ENCODE measurements at places on chromosomes 5 and 9.

DNA sequence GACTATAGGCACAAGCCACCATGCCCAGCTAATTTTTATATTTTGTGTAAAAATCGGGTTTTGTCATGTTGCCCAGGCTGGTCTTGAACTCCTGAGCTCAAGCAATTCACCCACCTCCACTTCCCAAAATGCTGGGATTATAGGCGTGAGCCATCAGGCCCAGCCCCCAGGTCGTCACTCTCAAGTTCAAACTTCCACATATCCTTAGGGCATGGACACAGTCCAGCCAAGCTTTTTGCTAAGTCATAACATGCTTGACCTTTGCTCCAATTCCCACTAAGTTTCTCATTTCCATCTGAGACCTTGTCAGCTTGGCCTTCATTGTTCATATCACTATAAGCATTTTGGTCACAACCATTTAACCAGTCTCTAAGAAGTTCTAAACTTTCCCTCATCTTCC, 43.9 kb upstream of the ARAP3 start:
- no peak for DNase-seq

GRCh38 chr5:9977070-9977469, 272.6 kb downstream of the ATPSCKMT start:
- DNase-seq: no peak

- no peak for DNase-seq
Observed at GRCh38 chr9:16000811-16001210, 448.0 kb downstream of the CCDC171 start.

DNA sequence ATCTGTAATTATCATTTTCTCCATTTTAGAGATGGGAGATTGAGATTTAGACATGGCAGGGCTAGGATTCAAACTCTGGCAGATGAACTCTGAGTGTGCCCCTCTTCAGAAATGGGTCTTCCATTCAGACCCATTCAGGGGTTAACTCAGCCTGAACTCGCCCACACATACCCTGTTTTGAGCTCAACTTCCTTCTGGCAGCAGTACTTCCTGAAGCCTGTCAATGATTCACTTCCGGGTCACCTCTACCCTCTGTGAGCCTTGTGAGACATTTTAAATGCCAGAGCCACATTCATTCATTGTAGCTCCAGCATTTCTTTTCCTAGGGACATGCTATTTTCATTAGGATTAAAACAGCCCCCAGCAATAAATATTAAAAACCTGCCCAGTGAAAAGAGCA, 209.3 kb upstream of the SLC24A2 start:
- DNase-seq: no peak

DNA sequence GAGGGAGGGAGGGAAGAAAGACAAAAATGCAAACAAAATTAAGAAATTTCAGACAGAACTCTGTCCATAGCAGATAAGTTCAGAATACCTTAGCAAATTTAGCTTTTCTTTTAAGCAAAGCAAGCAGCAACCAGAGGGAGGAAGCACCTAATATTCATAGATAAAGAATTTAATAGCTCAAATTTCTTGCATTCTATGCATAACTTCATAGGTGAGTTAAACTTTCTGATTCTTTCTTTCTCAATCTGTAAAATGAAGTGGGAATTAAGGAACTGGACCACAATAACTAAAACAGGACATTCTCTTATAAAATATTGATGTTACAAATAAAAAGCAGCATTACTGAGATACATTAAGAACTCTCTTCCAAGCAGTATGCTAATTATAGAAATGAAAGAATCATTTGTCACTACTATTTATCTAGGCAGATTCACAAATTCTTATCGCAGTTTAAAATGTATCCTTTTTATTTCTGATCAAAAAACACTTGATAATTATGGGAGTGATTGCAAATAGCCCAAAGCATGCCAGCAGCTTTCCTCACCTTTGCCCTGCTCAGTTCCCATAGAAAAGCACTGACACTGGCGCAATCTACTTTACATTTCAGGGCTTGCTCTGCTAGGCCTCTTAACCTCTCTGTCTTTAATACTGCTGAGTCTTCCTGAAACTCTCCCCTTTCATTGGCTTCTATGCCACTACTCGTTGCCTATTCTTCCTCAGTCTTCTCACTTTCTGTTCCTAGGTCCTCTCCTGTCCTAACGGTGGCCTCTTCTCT, 341.8 kb downstream of the PIK3R1 start:
- DNase-seq: no peak

GRCh38 chr5:141521244-141521781, 32.4 kb downstream of the PCDHGC5 start:
- DNase-seq: no peak

- no peak for DNase-seq
Observed at GRCh38 chr9:24413651-24414050, 132.0 kb downstream of the IZUMO3 start.

DNA sequence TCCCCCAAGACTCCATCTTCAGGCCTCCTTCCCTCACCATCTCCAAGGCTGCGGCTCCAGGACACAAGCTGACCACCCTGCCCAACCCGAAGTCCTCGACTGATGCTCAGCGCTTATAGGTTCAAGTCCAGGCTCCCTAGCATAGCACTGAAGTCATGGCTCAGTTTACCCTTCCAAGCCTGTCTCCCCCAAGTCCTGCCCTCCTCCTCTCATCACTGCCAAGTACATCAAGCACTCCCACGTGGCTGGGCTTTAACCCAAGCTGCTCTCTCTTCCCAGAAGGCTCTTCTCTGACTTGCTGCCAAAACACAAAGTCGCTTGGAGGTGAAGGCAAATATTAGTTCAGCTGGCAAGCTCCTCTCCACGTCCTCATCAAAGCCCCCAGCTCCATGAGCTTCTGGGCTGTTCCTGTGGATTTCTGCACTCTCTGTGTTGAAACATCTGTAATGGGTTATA, 22.1 kb upstream of the MARCHF6 start:
- DNase-seq: no peak

GRCh38 chr5:138954257-138955012, 79.3 kb upstream of the LRRTM2 start:
- DNase-seq: peak; percentile 71

DNA sequence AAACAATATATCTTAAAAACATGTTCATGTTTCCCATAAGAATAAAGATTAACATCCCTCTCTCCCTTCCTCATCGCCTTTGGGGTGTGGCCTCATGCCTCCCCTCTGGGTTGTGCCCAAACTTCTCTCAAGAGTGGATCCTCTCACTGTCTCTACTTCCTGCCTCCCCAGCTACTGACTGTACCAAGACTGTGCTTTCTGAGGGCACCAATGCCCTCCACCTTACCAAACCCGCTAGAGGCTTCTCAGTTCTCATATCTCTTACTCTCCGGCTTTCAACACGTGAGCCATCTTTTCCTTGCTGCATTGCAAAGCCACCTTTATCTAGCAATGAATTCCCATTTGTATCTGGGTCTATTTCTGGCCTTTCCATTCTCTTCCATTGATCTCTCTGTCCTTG, 34.4 kb upstream of the KCNIP1 start:
- no peak for DNase-seq

DNA sequence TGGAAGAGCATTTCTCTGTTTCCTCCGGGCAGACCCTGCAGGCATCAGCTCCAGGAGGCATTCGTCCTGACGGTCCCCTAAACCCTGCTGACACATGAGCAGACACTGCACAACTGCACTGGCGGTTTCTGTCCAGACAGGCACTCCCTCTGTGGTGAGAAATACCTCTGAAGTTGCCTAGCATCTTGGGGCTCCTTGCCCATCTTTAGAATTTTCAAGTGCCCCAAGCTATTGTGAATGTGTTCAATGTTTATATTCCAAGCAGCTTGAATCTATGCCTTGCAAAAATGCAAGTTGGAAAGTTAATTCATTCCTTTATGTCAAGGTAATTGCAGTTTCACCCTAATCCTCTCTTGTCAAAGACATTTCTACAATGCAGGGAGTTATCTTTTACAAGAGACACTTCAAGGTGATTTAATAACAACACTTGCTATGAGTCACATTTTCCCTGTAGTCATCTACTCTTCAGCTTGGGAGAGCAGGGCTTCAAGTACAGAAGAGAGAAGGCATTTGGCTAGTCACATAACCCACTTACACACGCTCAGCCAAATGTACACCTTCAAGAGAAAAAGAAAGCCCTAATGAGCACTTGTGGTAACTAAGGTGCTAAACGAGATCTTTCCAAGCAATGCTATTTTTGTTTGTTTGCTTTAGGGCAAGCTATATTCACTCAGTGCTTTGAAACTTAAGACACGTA, 302.5 kb downstream of the MLLT3 start:
- DNase-seq: peak; percentile 23

DNA sequence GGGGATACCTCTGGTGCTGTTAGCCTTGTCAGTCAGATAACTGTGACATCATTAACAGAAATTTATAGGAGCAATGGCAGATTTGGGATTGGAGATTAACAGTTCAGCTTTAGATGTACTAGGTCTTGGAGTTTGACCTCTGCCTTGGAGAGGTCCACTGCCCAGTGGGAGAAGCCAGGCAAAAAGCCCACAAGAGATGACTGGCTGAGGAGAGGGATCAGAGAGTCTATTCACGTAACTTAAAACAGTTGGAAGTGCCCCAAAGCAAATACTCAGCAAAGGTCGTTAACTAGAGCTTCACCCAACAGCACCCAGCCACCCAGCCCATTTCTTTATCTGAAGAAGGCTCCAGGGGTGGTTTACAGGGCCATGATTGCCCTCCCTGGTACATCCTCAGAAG, 232.7 kb upstream of the PPP1R2B start:
- no peak for DNase-seq

DNA sequence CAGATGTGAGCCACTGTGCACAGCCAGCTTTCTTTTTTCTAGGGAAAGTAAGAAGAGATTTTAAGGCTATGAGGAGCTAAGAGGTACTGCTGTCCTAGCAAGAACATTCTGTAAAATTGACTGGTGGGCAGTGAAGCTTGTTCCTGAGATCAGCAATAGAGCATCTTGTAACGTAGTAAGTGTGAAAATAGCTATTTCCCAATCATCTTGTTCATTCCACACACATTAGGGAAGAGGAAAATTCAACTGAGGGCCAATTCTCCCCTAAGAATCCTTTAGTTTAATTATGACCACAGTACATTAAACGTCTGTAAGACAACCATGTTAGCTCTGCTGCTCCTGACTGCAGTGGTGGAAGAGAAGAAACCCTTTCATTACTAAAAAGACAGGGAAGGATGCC, 246.2 kb downstream of the EFNA5 start:
- no peak for DNase-seq

DNA sequence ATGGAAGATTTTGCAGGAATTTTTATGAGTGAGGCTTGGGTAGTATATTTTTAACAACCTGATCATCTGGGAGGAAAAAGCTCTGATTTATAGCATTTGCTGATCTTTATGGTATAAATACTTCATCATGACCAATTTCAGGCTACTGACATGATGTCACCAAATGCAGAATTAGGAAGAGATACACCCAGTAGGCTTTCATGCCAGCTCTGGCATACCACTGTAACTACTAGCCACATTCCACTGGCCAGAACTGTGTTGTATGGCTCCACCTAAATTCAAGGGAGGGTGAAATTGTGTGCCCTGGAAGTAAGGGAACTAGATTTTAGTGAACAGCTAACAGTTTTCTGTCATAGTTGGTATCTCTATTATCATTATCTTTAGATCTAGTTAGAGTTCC, 17.6 kb downstream of the AP3S1 start:
- no peak for DNase-seq

GRCh38 chr5:59420596-59420995, 472.9 kb downstream of the PDE4D start:
- DNase-seq: no peak

- DNase-seq: peak; percentile 42
Observed at GRCh38 chr5:169125571-169125970, 175.4 kb downstream of the SLIT3 start.

DNA sequence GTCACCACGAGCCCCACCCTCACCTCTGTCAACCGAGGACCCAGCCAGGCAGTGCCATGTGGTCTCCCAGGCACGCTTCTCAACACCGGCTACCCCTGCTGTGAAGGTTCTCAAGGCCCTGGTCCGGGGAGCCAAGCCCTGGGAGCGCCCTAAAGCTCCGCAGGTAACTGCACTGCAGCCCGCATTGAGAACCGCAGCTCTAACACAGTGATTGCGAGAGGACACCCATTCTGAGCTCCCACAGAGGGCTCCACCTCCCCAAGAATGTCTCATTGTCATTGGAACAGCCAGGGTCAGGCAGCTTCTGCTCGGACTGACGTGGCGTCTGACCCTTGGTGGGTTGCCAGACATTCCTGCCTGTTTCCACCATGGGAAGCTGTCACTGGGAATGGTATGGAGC, 88.3 kb downstream of the ANKRD33B start:
- DNase-seq: no peak

DNA sequence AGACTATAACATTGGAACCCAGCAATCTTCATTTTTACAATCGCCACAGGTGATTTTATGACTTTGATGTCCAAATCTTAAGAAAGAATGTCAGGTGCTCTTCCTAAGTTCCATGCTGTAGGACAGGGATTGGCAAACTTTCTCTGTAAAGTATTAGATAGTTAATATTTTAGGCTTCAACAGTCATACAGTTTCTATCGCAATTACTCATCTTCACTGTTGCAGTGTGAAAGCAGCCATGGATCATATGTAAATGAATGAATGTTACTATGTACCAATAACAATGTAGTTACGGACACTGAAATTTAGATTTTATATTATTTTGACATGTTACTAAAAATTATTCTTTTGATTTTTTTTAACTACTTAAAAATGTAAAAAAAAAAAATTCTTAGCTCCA, 169.7 kb downstream of the DTWD2 start:
- DNase-seq: no peak

DNA sequence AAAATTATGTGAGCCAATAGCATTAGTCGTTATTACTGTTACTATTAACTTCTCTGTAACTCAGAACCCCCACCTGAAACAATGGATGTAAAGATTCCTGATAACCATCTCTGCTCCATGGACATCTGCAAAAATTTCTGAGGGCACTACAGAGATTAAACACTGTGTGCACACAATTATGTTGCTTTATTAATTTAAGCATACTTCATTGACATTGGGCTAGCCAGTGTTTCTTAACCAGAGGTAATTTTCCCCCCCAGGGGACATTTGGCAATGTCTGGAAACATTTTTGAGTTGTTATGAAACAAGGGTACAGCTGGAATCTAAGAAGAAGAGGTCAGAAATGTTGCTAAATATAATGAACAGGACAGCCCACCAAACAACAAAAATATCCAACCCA, 19.3 kb downstream of the SLIT3 start:
- no peak for DNase-seq

GRCh38 chr9:108815156-108815555, 40.6 kb downstream of the ACTL7B start:
- peak; percentile 38 for DNase-seq

DNA sequence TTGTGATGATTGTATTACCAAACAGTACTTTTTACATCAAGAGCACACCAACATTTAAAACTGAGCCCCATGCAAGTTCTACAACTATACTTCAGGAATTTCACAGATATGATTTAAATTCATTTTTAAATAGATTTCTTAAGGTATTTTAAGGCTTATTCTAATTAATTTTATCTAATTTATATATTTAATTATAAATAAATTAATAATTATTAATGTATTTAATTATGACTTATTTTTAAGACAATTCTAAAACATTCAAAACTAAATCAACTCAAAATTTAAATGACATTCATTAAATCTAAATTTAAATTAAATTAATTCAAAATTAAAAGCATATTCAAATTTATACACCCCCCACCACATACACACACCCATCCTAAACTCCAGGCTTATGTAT, 299.2 kb downstream of the NFIB start:
- no peak for DNase-seq

GRCh38 chr9:103025796-103026195, 30.7 kb downstream of the CYLC2 start:
- DNase-seq: no peak

- DNase-seq: no peak
Observed at GRCh38 chr5:153714798-153715197, 224.3 kb downstream of the GRIA1 start.
